ENCODE measurements at places on chromosomes 2 and 18.

GRCh38 chr18:40258311-40258710 is 1696.7 kb upstream of the PIK3C3 start:
- no peak for DNase-seq

- peak; percentile 71 for DNase-seq
These were observed 43.3 kb downstream of the PLB1 start for GRCh38 chr2:28539118-28539541.

DNA sequence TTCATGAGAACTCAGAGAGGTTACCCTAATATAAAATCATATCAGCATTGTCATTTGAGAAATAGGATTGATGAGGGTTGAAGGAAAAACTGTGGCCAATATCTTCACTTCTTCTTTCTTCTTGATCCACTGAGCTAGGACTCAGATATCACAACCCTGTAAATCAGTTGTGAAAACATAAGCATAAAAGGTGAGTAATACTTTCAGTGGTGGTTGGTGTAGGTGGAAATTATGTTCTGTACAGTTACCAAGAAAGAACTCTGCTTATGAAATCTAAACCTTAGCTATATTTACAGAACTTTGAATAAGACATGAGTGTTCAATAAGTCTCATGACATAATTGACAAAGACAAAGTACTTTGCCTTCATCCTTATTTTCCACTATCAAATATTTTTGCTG is 56.3 kb downstream of the PAX3 start:
- no peak for DNase-seq

DNA sequence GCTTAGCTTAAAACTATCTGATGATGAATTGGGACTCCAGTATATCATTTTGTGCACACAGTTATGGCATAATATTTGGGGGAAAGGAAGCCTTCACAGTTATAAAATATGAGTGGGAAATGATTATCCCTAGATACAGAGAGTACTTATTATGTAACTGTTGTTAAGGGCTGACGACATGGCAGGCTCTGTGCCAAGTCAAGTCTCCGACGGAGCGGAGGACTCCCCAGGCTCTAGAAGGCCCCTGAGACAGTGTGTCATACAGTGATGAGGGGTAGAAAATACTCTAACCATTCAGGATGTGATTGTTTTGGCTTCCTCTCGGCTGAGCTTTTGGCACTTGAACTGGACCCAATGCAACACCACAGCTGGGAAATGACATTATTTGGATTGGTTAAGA is 211.8 kb downstream of the SLC8A1 start:
- DNase-seq = peak; percentile 71

GRCh38 chr2:64327510-64328414 is 126.2 kb upstream of the LGALSL start:
- no peak for DNase-seq

GRCh38 chr2:102841107-102841840 is 79.4 kb downstream of the TMEM182 start:
- DNase-seq = peak; percentile 31

GRCh38 chr18:46660957-46661749 is 4.1 kb upstream of the LOXHD1 start:
- no peak for DNase-seq

GRCh38 chr2:190589008-190589407 is 54.5 kb upstream of the NEMP2 start:
- no peak for DNase-seq

GRCh38 chr2:223538920-223539440 is 63.2 kb downstream of the SCG2 start:
- peak; percentile 28 for DNase-seq

GRCh38 chr2:54483426-54483825 is 27.3 kb downstream of the SPTBN1 start:
- no peak for DNase-seq

GRCh38 chr2:168519534-168520308 is 63.6 kb downstream of the CERS6 start:
- DNase-seq = no peak

GRCh38 chr2:69946351-69947324 is 14.8 kb downstream of the ASPRV1 start:
- DNase-seq = no peak

DNA sequence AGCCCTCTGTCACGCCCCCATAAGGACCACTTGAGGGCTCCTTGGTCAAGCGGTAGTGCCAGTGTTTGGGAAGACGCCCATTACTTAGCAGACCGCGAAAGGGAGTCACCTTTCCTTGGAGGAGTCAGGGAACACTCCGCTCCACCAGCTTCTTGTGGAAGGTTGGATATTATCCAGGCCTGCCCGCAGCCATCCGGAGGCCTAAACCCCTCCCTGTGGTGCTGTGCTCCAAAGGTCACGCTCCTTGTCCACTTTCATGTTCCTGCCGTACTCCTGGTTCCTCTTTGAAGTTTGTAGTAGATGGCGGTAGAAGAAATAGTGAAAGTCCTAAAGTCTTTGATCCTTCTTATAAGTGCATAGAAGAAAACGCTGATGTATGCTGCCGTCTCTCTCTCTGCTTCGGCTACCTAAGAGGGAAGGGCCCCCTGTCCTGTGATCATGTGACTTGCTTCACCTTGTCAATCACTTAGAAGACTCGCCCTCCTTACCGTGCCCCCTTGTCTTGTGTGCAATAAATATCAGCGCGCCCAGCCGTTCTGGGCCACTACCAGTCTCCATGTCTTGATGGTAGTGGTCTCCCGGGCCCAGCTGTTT is 1.7 kb upstream of the CATIP start:
- peak; percentile 97 for DNase-seq

All from thyroid gland (tissue), 4 donors.